ENCODE measurements at places on chromosomes 6 and 20.

DNA sequence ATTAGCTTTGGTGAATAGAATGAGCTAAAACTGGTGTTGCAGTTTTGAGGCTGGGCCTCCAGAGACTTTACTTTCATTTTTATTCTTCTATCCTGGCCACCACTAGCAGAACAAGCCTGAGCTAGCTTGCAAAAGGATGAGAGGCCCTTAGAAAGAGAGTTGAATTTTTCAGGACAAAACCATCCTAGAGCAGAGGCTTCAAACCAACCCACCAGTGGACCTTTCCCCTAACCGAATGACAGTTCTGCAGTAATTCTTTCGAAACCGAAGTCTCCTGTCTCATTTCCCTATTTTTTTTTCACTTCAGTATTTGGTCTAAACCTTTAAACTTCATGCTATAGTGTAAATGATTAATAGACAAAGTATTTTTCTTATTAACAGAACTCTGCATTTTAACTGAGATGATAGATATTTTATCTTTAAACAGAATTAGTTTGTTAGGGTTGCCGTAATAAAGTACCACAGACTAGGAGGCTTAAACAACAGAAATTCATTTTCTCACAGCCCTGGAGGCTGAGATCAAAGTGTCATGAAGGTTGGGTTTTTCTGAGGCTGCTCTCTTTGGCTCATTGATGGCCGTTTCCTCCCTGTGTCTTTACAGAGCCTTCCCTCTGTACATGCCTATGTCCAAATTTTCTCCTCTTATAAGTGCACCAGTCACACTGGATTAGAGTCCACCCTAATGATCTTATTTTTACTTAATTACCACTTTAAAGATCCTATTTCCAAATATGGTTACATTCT is 80.6 kb upstream of the PAK5 start:
- no peak for DNase-seq

DNA sequence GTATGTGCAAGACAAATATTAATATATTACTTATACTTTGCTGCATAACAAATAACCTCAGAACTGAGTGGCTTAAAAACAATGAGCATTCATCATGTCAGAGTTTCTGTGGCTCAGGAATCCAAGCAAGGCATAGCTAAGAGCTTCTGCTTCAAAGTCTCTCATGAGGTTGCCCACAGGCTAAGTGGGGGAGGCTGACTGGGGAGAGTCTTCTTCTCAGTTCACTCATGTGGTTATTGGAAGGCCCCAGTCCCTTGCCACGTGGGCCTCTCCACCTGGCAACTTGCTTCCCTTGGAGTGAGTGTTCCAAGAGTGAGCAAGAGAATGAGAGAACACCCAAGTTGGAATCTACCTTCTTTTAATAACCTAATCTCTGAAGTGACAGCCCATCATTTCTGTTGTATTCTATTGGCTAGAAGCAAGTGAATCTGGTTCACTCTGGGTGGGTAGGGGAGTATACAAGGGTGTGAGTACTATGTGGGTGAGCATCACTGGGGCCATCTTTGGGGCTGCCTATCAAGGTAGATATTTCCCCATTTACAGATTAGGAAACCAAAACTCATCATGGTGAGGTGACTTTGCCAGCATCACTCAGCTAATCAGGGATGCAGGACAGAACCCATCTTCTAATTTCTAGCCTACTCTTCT is 36.0 kb downstream of the DNAH8 start:
- no peak for DNase-seq

DNA sequence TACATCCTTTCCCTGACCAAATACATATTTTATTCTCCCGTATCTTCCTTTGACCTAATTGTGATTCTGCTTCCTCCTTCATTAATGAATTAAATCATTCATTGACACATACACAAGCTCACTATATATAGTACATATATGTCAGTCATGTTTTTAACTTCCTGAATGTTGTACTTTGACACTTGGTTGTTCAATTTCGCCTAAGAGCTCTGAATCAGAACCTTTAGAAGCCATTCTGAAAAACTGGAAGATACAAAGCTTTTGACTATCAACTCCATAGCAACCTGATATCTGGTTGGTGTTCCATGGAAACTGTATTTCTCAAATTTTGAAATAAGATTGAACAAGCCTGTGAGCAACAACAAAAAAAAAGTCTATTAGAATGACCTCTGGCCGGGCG is 27.3 kb upstream of the HFE start:
- no peak for DNase-seq

DNA sequence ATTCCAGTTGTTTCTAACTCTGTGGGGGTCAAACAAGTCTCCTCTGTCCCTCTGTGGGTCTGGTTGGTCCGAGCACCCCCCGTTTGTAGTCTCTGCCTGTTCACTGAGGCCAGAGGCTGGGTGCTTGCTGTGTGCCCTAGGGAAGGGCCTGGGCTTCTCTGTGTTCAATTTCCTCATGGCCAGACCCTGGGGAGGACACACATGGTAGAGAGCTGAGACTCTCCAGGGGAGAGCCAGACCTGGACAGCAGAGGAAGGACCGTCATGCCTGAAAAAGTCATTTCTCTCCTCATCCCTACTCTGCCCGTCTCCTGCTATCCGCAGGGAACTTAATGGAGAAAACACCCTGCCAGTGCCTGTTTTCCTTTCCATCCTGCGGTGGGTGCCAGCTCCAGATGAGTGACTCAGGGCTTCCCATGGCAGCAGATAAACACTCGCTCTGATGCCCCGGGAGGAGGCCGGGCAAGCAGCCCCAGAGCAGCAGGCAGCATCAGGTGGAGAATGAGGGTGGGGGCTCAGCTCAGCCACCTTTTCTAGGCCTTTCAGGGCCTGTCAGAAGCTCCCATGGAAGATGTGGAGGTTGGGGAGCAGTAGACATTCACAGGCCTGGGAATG is 51.9 kb downstream of the SNAI1 start:
- no peak for DNase-seq

GRCh38 chr20:38825571-38825900 is 20.0 kb downstream of the PPP1R16B start:
- no peak for DNase-seq

Measured in breast epithelium (tissue), 4 donors.